ENCODE measurements at places on chromosomes 7 and 10.

DNA sequence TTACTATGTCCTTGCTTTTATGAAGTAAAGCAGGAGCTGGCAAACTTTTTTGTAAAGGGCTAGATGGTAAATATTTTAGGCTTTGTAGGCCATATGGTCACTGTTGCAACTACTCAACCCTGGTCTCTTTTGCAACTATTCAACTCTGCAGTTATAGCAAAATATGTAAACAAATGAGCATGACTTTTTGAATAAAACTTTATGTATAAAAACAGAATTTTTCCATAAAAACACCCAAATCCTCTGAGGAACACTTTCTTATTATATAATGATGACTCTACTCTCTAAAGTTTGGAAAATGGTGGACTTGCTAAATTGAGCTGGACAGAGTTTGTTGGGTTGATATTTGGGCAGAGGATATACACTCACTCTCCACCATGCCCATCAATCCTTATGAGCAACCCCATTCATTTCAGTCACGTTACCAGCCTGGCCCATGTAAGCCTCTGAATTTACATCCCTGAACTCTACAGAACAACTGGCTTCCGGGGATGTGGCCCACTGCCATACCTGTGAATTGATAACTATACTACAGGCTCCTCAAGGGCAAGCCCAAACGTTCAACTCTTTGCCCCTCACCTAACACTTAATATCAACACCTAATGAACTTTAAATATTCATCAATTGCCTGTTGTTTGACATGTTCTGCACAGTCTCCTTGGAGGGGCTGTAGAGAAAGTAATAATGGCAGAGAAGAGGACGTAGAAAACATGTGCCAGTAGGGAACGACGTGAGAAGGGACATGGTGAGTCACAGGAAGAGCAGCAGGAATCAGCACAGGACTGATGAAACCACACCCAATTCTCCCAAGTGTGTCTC lies 37.6 kb downstream of the SGMS1 start:
- DNase-seq = no peak

DNA sequence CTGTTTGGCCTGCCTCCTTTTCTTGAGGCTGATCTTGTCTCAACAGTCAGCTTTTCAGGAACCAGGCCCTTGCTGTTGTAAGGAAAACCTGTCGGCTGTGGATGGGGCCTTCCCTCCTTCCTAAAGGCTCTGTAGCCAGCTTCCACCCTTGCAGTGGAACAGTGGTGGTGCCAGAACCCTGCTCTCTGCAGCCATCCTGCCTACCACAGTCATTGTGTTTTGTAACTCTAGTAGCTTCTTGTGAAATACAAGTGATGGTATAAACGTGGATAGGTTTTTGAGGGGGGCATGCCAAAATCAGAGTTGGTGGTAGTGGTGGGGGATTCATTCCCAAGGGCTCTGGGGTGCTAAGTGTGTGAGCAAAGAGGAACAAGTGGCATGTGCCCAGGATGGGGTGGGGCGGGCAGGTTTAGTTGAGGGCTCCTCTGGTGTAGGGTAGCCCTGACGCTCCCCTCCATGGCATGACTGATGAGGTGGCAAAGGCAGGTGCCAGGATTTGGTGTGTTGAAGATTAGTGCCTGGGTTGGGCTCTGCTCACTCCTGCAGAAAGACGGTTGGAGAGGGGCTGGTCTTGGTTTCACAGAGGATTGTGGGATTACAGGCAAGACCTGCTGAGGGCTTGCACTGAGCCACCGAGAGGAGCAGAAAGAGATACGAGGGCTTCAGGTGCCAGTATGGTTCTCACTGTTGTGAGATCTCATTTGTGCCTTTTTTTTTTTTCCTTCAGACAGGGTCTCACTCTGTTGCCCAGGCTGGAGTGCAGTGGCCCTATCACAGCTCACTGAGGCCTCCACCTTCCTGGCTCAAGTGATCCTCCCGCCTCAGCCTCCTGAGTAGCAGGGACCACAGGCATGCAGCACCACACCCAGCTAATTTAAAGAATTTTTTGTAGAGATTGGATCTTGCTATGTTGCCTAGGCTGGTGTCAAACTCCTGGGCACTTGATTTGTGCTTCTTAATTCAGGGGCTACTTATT lies 7.4 kb downstream of the TSPAN14 start:
- no peak for DNase-seq

GRCh38 chr10:4514445-4515108 lies 311.4 kb upstream of the AKR1E2 start:
- DNase-seq = peak; percentile 10

GRCh38 chr7:137772748-137773147 lies 74.0 kb downstream of the DGKI start:
- DNase-seq = no peak

DNA sequence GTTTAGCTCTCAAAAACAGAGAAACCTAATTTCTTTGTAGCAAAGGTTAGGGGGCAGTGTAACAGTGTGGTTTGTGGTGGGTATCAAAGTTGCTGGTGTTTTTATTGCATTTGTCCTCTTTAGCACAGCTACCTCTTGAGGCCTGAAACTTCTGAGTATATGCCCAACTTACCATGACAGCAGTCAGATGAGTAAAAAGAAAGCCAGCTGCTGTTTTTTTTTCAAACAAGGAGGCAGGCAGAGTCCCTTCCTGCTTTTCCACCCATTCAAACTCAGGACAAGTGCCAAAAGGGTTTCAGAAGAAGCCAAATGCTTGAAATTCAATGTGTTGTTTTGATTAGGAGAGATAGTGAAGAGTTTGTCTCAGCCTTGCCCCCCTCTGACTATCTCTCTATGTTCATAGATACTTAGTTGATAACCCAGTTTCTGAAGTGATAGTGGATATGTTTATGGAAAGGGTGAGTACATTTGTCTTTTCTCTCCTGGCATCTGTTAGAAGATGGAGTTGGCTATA lies 23.1 kb downstream of the GBF1 start:
- no peak for DNase-seq

DNA sequence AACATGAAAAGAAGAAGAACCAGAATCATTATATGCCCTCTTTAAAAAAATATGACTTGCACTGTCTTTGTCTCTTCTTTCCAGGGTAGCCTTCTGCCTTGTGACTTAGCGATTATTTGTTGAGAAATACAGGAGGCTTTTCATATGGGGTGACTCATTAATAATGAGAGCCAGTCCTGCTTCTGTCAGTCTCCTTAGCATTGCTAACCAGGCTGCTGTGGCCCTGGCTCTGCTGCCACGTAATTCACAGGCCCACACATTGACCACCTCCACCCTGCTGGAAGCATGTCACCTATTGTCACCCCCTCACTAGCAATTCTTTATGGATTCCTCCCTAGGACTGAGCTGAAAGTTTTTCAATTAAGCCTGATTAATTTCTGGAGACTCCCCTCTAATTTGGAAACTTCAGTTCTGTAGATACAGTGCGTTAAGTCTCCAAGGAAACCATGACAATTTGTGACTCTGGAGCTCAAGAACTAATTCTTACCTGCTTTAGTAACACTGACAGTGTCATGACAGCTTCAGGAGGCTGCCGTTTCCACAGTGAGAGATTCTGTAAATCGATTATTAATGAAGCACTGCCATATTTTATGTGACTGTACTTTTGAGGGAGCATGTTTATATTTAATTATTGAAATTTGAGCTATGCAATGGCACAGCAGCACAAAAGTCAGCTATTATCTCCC lies 267.9 kb upstream of the SP8 start:
- no peak for DNase-seq

DNA sequence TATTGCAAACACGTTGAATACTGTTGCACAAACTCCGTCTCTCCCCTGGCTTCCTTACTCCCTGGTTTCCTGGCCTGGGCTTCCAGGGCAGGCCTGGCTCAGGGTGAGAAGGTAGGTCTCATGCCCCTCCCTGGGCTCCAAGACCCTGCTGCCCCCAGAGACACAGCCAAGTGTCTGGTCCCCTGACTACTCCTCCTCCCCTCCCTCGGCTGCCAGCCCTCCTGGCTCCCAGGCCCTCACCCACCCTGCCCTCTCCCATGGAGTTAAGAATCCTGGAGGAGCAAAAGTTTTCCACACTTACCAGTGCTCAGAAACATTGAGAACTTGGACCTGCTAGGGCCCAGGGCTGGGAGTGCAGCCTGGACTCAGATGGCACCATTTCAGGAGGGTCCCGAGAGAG lies 47.2 kb upstream of the RABGEF1 start:
- no peak for DNase-seq

GRCh38 chr10:30834651-30835050 lies 197.0 kb downstream of the ZNF438 start:
- DNase-seq = no peak

GRCh38 chr7:106015381-106016218 lies 52.5 kb downstream of the CDHR3 start:
- no peak for DNase-seq
